SHP77 (cell line): ENCODE measurements at places on chromosomes 1 and 21.

GRCh38 chr1:109622895-109623294 lies 3.3 kb downstream of the AMPD2 start:
- no peak for DNase-seq

DNA sequence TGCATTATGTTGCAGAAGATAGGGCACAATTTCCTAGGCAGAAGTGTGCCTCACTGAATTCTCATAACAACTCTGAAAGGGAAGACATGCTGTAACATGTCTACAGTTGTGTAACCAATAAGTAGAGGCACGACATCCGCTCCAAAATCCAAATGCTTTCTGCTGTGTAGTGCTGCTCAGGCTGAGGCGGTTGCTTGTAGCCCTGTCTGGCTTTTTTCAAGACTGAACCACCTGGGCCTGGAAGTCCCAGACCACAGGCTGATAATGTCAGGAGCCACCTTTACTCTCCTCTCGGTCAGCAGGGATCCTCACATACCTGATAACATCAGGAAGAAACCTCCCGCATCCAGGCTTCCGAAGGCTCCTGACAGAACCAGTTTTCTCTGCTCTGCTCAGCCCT lies 10.9 kb downstream of the AKNAD1 start:
- no peak for DNase-seq

- no peak for DNase-seq
Observed at GRCh38 chr1:200150721-200151120, 123.2 kb downstream of the NR5A2 start.

DNA sequence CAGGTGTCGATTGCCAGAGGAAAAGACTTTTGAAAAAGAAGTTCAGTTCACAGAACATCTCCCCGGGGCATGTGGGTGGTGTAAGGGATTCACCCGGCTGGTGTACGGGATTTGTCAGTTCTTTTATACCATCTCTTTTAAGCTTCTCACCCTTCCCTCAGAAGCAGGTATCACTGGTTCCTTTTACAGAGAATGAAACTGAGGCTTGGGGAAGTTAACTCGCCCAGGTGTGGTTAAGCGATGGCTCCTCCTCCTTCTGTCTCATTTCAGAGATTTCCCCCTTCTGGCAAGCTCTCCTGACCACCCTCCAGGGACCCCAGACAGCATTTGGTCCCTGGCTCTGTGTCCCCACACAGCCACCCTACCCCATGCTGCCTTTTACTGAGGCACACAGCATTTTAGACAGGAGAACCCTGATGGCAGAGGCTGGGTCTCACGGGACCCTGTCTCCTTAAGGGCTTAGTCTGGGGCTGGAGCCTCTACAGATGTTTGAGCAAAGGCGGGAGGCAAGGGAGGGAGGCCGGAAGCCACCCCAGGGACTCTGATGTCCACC lies 2.8 kb upstream of the ECE1 start:
- no peak for DNase-seq

GRCh38 chr1:230781594-230781993 lies 34.4 kb downstream of the CAPN9 start:
- no peak for DNase-seq

DNA sequence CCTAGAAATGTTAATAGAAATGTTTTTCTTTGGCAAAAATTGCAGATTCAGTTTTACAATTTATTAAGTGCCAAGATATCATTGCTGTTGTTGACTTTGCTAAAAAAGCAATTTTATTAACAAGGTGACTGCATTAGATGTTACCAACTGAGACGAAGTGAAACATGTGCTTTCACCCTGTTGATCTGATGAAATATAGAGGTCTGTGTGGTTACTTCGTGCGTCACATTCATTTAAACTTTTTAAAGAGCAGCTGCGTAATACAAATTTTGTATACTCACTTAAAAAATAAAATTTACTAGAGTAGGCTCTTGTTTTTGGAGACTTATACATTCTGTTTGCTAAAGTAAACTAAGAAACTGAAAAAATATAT lies 465.7 kb downstream of the USP25 start:
- DNase-seq: no peak

GRCh38 chr1:183245357-183245756 lies 59.3 kb downstream of the LAMC2 start:
- DNase-seq: no peak

GRCh38 chr1:117572546-117572945 lies 33.3 kb upstream of the TENT5C start:
- DNase-seq: no peak

GRCh38 chr1:19525607-19526545 lies 40.5 kb upstream of the CAPZB start:
- no peak for DNase-seq

DNA sequence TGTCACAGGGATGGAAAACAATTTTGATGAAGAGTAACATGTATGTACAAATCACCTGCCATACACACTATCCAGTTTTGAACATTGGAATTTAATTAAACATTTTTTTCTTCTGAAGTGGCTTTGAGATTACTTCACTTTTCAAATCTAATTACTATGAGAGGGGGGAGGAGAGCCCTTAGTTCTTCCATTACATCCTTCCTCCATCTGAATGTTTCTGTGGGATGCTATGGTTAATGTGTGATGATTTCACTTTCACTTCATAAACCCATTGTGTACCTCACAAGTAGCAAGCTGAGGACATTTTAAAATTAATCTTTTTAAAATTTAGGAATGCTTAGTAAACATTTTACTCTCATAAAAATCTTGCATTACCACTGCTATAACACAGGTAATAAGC lies 156.9 kb downstream of the RUNX1 start:
- no peak for DNase-seq

DNA sequence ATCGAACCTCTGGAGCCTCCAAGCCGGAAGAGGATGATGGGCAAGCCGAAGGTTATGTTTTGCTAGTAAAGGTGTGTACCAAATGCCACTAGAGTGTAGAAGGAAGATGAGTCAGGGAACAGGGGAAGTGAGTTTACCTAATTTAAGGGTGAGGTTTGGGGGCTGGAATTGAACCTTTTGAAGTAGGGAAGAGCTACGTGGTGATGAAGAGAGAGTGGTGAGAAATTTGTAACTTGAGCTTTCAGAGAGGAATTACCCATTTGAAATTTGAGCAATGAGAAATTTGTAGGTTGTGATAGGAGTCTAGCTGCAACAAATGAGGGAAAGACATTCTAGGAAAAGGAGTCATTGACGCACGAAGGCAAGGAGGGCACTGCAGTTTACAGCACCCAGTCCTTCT lies 70.0 kb upstream of the TENT5C start:
- DNase-seq: no peak

- no peak for DNase-seq
Observed at GRCh38 chr21:40018871-40019475, 151.7 kb downstream of the PCP4 start.

DNA sequence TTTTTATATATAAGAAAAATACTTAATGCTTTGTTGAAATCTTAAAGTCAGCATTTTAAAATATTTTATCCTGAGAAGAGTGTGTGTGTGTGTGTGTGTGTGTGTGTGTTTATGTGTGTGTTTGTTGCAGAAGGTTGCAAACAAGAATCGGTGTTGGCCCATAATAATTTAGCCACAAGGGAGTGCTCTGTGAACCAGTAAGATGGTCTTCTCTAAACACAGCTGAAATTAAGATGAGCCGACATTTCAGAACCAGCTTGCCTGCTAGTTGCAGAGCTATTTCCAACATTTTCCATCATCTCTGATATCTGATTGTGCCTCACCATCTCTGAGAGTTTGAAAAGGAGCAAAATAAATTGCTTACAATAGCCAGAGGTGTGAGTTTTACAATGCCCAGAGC lies 158.8 kb upstream of the SGIP1 start:
- no peak for DNase-seq

DNA sequence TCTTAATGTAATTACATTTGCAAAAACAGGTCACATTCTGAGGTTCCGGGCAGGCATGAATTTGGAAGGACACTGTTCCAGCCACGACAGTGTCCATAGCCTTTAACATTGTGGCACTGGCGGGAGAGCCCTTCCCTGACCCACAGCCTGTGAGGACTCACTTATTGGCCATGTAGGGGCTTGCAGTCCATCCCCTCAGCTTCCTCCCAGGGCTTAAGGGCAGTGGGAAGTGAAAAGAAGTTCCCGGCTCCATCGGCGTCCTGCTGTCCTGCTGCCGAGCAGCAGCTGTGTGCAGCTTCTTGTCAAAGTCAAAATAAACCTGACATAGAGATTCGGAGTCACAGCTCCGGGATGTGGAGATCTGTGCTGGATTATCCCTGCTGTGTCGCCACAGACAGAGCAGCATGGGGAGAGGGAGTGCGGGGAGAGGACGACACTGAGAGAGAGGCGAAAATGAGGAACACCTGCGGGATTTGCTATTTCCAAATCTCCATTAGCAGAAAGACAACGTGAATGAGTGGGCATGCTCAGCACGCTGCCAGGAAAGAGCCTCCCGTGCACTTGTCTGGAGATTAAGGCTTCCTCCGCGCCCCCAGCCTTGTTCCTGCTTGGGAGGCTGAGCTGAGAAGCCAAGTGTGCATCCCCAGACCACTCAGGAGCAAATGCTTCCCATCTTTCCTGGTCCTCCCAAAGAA lies 260.3 kb downstream of the ASTN1 start:
- no peak for DNase-seq

DNA sequence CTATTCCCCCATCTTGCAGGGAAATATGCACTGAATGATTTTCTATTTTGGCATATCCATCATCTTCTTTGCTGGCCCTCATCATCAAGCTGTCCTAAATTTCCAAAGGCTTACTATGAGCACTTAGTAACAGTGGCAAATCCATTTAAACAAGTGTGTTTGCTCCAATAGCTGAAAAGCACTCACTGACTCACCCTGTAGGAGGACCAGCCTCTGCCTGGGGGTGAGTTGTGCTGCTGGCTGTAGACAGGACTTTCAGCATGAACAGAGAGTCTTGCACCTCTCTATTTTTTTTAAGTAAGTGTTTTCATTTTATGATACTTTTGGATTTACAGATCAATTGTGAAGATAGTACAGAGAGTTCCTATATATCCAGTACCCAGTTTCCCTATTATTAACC lies 97.3 kb downstream of the SLC35F3 start:
- no peak for DNase-seq

- DNase-seq: peak; percentile 77
Observed at GRCh38 chr1:31182352-31182751, 57.3 kb downstream of the NKAIN1 start.

DNA sequence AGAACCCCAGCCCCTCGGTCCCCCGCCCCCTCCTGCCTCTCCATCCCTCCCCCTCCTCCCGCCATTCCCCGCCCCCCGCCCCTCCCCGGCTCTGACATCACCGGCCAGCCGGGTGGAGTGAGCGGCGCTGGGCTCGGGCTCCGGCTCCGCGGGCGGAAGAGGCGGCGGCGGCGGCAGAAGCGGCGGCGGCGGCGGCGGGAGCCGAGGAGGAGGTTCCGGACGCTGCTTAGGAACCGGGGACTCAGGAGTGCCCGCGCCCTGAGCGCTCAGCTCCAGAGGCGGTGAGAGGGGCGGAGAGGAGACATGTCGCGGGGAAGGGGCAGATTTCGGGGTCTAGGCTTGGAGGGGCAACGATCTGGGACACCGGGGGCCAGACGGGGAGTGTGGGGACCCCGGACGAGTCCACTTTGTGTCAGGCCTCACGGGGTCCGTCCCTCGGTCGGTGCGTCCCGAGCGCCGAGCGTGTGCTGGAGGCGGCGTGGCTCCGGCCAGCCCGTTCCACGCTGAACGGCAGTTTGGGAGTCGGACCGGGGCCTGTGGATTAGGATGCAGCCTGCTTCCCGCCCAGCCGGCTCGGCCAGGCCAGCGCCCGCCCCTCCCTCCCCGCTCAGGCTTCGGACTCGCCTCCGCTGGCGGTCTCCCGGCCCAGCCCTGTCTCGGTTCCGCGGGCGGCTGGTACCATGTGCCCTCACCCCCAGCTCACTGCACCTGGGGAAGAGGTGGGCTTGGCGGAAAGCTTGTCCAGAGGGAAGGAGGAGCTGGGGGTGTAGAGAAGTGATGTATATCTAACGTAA lies at the start of gene PEA15:
Gene PEA15, plus strand, starts transcription at position 143 of the 794 bp plus-strand sequence. CDS start 6,161 bp downstream, outside the sequence.
- DNase-seq: no peak

DNA sequence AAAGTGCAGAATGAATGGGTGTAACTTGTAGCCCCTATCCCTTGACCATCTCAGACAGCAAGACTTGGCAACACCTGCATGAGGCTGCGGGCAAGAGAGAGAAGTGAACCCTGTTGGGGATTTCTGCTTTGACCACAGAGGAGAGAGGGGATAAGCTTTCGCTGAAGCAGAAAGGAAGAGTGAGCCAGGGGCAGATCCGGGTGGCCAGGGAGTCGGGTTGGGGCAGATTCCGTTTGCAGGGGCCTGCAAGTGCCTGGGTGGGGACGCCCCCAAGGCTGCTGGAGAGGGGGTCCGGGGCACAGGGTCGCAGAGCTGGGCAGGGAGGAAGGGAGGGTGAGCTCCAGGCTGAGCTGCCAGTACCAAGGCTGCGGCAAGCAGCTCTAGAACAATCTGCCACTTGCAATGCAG lies 25.3 kb upstream of the PIK3CD start:
- DNase-seq: no peak

- DNase-seq: no peak
Observed at GRCh38 chr1:21064057-21064456, 112.6 kb downstream of the EIF4G3 start.

DNA sequence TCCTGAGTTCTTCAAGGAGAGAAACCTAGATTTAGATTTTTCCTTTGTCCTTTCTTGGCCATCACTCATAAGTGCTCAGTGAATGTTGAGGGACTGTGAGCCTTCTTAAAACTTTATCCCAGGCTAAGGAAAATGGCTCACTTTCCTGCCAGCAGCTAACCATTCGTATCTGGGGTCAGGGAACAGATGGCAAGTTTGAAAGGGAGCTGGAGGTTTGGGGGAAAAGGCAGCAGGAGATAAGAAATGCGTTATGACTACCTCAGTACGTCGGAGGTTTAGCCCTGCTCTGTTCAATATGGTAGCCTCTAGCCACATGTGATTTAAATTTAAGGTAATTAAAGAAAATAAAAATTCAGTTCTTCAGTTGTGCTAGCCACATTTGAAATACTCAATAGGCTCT lies 13.3 kb downstream of the RRP15 start:
- DNase-seq: no peak

- no peak for DNase-seq
Observed at GRCh38 chr1:205323794-205324193, 2.2 kb upstream of the NUAK2 start.

- DNase-seq: no peak
Observed at GRCh38 chr1:228994676-228995594, 259.7 kb downstream of the RHOU start.

- no peak for DNase-seq
Observed at GRCh38 chr21:42444745-42445059, 41.0 kb downstream of the UBASH3A start.

- no peak for DNase-seq
Observed at GRCh38 chr21:15732290-15732995, 2.7 kb downstream of the USP25 start.

GRCh38 chr1:91846639-91847013 lies 39.3 kb downstream of the TGFBR3 start:
- DNase-seq: no peak

- DNase-seq: no peak
Observed at GRCh38 chr1:155131856-155132255, 3.8 kb upstream of the SLC50A1 start.

- no peak for DNase-seq
Observed at GRCh38 chr1:56151402-56151801, 428.0 kb downstream of the PLPP3 start.
